NCI-H526 treated with DMSO at 0.1 percent for 48 hours (cell line): ENCODE measurements at places on chromosomes 1 and 21.

- DNase-seq: no peak
Measured at GRCh38 chr1:76500116-76500515, 367.2 kb upstream of the ST6GALNAC5 start.

DNA sequence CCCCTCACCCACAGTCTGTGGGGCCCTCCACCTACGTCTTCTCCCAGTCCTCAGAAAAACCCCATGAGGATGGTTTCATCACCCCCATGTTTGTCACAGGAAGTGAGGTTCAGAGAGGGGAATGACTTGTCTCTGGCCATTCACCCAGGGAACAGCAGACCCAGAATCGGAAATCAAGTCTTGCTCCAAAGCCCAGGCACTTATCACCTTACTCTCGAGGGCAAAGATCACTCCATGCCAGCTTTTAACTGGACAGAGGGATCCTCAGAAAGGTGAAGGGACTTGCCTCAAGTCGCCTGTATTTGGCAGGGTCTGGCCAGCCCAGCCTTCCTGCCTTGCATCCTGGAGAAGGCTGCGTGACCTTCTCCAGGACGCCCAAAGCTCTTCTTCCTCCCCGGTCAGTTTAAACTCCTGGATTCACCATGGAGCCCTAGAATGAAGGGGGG is 57.9 kb upstream of the SSBP3 start:
- no peak for DNase-seq

DNA sequence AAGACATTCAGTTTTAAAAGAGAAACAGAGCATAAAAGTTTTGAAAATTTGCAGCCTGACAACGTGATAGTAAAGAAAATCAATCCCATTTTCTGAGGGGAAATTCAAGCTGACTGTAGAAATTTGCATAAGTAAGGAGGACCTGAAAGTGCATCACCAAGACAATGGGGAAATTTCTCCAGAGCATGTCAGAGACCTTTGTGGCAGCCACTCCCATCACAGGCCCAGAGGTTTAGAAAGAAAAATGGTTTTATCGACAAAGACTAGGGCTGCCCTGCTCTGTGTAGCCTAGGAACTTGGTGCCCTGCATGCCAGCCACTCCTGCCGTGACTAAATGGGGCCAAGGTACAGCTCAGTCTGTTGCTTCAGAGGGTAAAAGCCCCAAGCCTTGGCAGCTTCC is 1640.2 kb upstream of the PRMT6 start:
- DNase-seq: no peak

- no peak for DNase-seq
Measured at GRCh38 chr1:167752219-167752985, 30.6 kb downstream of the MPZL1 start.

DNA sequence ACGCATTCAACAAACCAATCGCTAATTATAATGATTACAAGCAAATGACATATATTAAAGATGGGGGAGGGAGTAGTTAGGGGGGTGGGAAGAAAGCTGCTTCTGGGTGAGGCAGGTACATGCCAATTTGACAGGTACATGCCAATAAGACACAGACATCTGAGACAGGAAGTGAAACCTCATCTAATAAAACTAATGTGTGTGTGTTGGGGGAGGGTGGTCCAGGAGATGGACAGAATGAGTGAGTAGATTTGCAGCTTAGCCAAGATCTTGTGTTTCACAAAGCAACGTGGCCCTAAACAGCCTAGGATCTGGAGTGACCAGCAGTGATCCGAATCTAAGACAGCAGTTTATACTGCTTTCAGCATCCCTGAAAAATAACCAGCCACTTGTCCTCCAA is 10.8 kb downstream of the CFAP45 start:
- DNase-seq: no peak

DNA sequence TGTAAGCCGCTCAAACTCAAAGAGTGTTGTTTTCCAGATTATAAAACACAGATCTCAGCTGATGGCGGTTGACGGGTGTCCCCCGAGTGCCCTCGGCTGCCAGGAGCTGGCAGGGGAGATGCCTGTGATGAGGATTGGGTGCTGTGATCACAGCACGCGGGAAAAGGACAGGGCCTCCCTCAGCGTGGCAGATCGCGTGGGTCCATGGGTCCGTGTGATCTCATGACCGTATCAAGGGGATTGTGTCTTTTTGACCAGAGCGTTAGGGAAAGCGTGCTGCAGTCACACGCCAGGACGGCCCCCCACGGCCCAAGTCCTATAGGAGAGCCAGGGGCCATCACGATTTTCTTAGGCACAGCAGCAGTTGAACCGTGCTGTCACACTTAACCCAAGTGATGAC is 51.9 kb downstream of the PDE9A start:
- DNase-seq: no peak

- DNase-seq: no peak
Measured at GRCh38 chr1:209899948-209900347, 38.1 kb upstream of the SYT14 start.

- no peak for DNase-seq
Measured at GRCh38 chr1:115829947-115830346, 11.0 kb downstream of the NHLH2 start.

GRCh38 chr1:63877021-63877767 is 103.4 kb downstream of the ROR1 start:
- no peak for DNase-seq

DNA sequence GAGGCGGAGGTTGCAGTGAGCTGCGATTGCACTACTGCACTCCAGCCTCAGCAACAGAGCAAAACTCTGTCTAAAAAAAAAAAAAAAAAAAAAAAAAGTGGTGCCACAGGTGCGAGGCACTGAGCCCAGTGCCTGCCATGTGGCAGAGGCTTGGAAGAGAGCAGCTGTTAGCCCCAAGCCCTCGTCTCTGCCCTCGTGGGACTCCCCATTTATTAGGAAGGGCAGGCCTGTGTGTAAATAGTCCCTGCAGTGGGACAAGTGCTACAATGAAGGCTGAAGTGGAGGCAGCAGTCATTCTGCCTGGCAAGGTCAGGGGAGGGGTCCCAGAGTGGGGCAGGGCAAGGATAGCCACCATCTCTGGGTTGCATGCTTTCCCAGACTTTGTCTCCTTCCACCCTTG is 6.5 kb downstream of the RPS6KA1 start:
- DNase-seq: no peak
